ENCODE measurements at places on chromosomes 7 and 10. TPM values are rescaled to one million over a fixed set of nuclear protein-coding genes. Genes with fewer than 3 reads are reported as not detected.

- H3K4me1 ChIP-seq = no peaks in the 10 kb centered on the region
- no peak for DNase-seq
- no peak overlapping the region for H3K4me3 ChIP-seq
- no peak overlapping the region for H3K27ac ChIP-seq
- no peaks in the 10 kb centered on the region for H3K27me3 ChIP-seq
Measured at GRCh38 chr10:7611909-7612308, 54.9 kb downstream of the ITIH5 start.

- H3K36me3 ChIP-seq = no peaks in the 10 kb centered on the region
- no peak for DNase-seq
- H3K4me1 ChIP-seq = no peaks in the 10 kb centered on the region
- no peak overlapping the region for H3K4me3 ChIP-seq
Measured at GRCh38 chr10:55233090-55233489, 432.1 kb upstream of the PCDH15 start.

Gene TRIM74
- 0.88 TPM for polyA plus RNA-seq

Gene CRHR2
- 0.31 TPM for polyA plus RNA-seq

Gene NCF1
- polyA plus RNA-seq = 3.1 TPM

- no peak overlapping the region for H3K27ac ChIP-seq
- no peaks in the 10 kb centered on the region for H3K4me1 ChIP-seq
- peaks cover 20% of the 10 kb centered on the region for H3K27me3 ChIP-seq
- no peak overlapping the region for H3K4me3 ChIP-seq
Measured at GRCh38 chr10:132974886-132975830, 32.8 kb upstream of the CFAP46 start.

DNA sequence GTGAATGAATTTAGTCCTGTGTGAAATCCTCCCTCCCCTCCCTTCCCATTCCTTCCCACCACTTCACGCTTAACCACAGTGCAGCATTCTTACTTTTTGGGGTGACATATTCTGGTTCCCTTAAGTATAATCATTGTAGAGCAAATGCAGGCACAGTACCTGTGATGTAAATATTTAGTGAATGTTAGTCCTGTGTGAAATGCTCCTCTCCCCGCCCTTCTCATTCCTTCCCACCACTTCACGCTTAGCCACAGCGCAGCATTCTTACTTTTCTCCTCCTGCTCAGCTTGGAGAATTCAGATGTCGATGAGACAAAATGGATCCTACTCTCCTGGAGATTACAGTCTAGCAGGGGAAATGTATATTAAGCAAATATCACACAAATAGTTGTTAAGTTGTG is 258.8 kb downstream of the EXOC4 start:
- no peak for DNase-seq
- H3K4me3 ChIP-seq = no peak overlapping the region
- H3K36me3 ChIP-seq = no peaks in the 10 kb centered on the region
- H3K27me3 ChIP-seq = no peaks in the 10 kb centered on the region

DNA sequence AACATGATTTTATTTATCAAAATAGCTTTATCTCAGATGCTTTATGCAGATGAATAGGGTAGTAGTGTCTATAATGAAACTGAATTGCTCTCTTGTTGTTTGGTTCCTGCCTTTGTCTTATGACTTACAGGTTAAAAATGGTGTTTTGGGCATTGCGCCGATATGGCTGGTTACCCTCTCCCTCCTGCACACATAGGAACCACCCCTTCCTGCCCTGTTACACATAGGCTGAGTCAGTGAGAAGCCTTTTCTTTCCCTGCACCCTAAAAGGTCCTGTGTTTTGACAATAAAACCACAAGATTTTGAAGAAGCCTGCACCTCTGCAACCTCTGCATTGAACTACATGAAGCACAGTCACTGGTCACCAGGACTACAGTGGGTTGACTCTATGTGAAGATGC is 655.8 kb upstream of the ANKRD30A start:
- no peak overlapping the region for H3K4me3 ChIP-seq
- no peaks in the 10 kb centered on the region for H3K4me1 ChIP-seq
- no peaks in the 10 kb centered on the region for H3K27me3 ChIP-seq
- no peak overlapping the region for H3K27ac ChIP-seq
- no peak for DNase-seq

GRCh38 chr7:102170393-102170970 is 116.2 kb upstream of the SH2B2 start:
- DNase-seq = no peak
- no peak overlapping the region for H3K4me3 ChIP-seq
- peaks cover 54% of the 10 kb centered on the region for H3K36me3 ChIP-seq
- no peaks in the 10 kb centered on the region for H3K4me1 ChIP-seq
- H3K27ac ChIP-seq = no peak overlapping the region

DNA sequence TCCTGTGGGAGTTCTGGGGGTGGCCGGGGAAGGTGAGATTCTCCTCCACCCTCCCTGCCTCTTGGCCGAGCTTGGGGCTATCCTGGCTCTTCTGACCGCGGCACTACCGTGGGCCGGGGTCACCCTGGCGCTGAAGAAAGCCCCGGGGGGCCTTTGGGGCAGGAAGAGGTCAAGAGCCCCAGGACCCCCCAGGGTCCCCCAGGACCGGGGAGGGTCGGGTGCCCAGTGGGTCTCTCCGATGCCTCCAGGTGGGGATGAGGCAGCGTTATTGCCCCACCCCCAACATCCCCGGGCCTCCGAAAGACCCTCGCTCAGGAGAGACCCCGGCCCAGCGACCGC is 439 bp upstream of the KNDC1 start:
- H3K4me1 ChIP-seq = peaks cover 28% of the 10 kb centered on the region
- peak overlapping the region; percentile 30 for H3K4me3 ChIP-seq
- peaks cover 5% of the 10 kb centered on the region for H3K27me3 ChIP-seq
- H3K27ac ChIP-seq = peak overlapping the region; percentile 89
- peaks cover 7% of the 10 kb centered on the region for H3K36me3 ChIP-seq
- no peak for DNase-seq

DNA sequence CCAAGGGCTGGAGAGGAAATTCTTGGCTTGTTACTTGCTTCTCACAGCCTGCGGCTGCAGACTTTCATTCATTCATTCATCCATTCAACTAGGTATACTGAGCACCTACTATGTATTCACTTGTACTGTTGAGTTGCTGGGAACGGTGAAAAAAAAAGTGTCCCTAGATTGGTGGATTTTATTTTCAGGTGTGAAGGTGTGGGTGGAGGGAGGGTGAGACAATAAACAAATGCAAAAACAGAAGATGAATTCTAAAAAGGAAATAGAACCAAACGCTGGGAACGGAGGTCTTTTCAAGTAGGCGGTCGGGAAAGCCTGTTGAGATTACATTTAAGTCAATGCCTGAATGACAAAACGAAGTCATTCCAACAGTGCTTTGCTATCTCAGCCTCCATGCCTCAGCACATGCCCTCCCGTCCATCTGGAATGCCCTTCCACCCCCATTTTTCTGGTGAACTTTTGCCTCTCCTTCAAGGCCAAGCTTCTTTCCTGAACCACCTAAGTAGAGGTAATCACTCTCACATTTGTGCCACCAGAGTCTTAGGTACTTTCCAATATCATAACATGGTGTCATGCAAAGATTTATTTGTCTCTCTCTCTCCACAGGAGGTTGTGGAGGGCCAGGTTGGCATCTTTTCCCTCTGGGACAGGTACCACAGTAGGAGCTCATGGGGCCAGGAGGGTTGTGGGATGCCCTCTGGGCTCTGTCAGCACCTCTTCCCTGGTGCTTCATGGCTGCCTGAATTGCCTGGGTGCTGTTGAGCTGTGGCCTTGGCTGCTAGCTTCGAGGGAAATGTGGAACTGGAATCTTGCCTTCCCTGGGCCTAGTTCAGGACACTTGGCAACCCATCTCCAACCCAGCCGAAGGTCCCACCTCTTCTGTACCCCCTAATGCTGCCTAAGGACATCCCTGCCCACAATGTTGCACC is 5.5 kb downstream of the NKX2-3 start:
- peaks cover 8% of the 10 kb centered on the region for H3K36me3 ChIP-seq
- H3K27ac ChIP-seq = no peak overlapping the region
- peaks cover 93% of the 10 kb centered on the region for H3K27me3 ChIP-seq
- DNase-seq = no peak

DNA sequence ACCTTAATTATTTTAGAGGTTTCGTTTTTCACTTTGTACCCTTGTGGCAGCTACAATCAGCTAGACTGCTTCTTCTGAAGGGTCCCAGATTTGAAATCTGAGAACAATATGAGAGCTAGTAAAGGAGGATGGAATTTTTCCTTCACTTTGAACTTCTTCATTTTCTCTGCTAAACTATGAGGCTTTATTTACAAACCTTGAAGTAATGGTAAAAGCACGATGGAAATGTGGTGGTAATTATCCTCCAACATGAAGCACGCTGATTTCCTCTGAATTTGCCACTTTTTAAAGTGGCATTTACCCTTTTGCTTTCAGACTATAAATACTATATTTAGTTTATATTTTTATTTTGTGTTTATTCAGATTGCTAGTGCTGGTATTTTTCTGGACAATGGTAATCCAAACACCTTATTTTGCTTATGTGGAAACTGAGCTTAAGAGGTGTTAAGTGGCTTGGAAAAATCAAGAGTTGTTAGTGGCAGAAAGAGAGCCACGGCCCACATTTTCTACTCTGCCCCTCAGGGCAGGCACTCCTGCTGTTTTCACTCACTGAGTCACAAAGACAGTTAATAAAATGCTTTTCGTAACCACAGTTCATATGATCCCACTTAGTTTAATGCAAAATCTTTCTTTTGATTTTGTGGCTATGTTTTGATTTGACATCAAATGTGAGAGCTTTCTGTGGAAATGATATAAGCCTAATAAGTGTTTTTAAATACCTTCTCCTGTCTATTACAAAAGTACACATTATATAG is 2.7 kb downstream of the SSMEM1 start:
- no peak for DNase-seq
- no peaks in the 10 kb centered on the region for H3K4me1 ChIP-seq
- H3K4me3 ChIP-seq = no peak overlapping the region
- no peaks in the 10 kb centered on the region for H3K36me3 ChIP-seq
- H3K27me3 ChIP-seq = no peaks in the 10 kb centered on the region
- H3K27ac ChIP-seq = no peak overlapping the region

Gene CEP55
- 6.8 TPM for polyA plus RNA-seq

DNA sequence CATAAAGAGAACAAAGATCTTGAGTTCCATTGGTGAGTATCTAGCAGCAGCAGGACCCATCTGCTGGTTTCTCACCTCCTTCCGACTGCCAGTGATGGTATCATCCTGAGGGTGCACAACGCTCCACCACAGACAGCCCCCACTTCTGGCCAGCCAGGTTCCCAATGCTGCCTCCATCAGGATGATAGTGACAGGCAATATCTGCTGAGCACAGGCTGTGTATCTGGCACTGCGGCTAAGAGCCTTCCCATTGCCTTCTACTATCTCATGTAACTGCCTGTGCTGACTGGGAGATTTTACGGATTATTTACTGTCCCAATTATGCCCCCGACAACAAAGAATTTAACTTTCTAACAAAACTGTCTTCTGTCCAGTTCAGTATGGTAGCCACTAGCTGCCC is 352.4 kb upstream of the AOAH start:
- no peak overlapping the region for H3K4me3 ChIP-seq
- no peaks in the 10 kb centered on the region for H3K36me3 ChIP-seq
- H3K4me1 ChIP-seq = peaks cover 3% of the 10 kb centered on the region
- DNase-seq = no peak
- H3K27ac ChIP-seq = no peak overlapping the region
- no peaks in the 10 kb centered on the region for H3K27me3 ChIP-seq

DNA sequence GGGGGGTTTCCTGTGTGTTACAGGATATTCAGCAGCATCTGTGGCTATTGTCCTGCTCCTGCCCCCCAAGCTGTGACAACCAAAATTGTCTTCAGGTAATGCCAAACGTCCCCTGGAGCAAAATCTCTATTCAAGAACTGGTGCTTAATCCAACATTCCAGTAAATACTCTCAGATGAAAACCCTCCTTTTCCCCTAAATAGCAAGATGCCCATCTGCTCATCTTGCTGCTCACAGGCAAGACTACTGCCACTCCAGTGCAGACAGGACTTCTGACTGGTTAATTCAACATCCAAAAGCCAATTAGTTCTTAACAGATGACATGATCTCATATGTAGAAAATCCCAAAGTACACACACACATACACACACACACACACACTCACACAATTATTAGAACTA is 20.5 kb upstream of the JAZF1 start:
- H3K4me1 ChIP-seq = no peaks in the 10 kb centered on the region
- H3K4me3 ChIP-seq = no peak overlapping the region
- no peaks in the 10 kb centered on the region for H3K36me3 ChIP-seq
- H3K27me3 ChIP-seq = peaks cover 2% of the 10 kb centered on the region
- H3K27ac ChIP-seq = no peak overlapping the region

GRCh38 chr7:29386196-29386765 is 177.4 kb upstream of the PRR15 start:
- H3K36me3 ChIP-seq = no peaks in the 10 kb centered on the region
- no peaks in the 10 kb centered on the region for H3K4me1 ChIP-seq
- H3K27ac ChIP-seq = no peak overlapping the region
- DNase-seq = no peak
- no peaks in the 10 kb centered on the region for H3K27me3 ChIP-seq

- DNase-seq = no peak
- H3K36me3 ChIP-seq = no peaks in the 10 kb centered on the region
- no peak overlapping the region for H3K4me3 ChIP-seq
- no peak overlapping the region for H3K27ac ChIP-seq
- peaks cover 17% of the 10 kb centered on the region for H3K4me1 ChIP-seq
Measured at GRCh38 chr7:22584179-22584578, 84.2 kb upstream of the STEAP1B start.

- no peaks in the 10 kb centered on the region for H3K27me3 ChIP-seq
- H3K27ac ChIP-seq = no peak overlapping the region
- no peaks in the 10 kb centered on the region for H3K36me3 ChIP-seq
- no peak overlapping the region for H3K4me3 ChIP-seq
Measured at GRCh38 chr7:90201500-90202195, 9.9 kb upstream of the STEAP2 start.

Gene LRRN3
- polyA plus RNA-seq = 7.1 TPM

DNA sequence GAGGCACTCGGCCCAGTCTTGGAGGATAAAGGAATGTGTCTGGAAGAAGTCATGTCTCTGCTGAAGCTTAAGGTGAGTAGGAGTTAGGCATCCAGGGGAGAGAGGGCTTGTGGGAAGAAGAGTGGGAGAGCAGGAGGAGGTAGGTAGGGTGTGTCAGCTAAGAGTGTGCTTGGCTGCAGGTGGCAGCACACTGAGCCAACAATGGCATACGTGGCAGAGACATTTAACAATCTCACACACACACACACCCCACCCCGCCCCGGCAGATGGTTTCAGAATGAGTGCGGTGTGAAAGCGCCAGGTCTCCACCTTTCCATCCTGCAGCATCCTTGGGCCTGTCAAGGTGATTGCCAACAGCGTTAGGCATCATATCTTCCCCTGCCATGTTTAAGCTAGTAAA is 11.2 kb upstream of the ARPC1A start:
- H3K27ac ChIP-seq = no peak overlapping the region
- no peak for DNase-seq
- H3K4me1 ChIP-seq = no peaks in the 10 kb centered on the region
- no peak overlapping the region for H3K4me3 ChIP-seq
- H3K36me3 ChIP-seq = no peaks in the 10 kb centered on the region
- H3K27me3 ChIP-seq = no peaks in the 10 kb centered on the region

GRCh38 chr7:127588697-127589482 is 679 bp downstream of the ARF5 start:
- no peaks in the 10 kb centered on the region for H3K27me3 ChIP-seq
- H3K27ac ChIP-seq = peak overlapping the region; percentile 85
- peaks cover 27% of the 10 kb centered on the region for H3K4me1 ChIP-seq
- H3K4me3 ChIP-seq = peak overlapping the region; percentile 97
- H3K36me3 ChIP-seq = peaks cover 21% of the 10 kb centered on the region
- peak; percentile 72 for DNase-seq

- DNase-seq = no peak
- H3K27ac ChIP-seq = no peak overlapping the region
- no peaks in the 10 kb centered on the region for H3K27me3 ChIP-seq
- H3K4me3 ChIP-seq = no peak overlapping the region
Measured at GRCh38 chr7:115987486-115987885, 43.1 kb downstream of the TFEC start.

All from large intestine (tissue), 12 donors.